Kasumi-1 (cell line): ENCODE measurements at places on chromosomes 3 and 15.

- DNase-seq: no peak
Observed at GRCh38 chr15:35393398-35393797, 152.6 kb downstream of the DPH6 start.

- peak; percentile 74 for DNase-seq
Observed at GRCh38 chr15:55250392-55250791, 39.2 kb downstream of the RAB27A start.

- DNase-seq: no peak
Observed at GRCh38 chr15:29382862-29383261, 113.2 kb upstream of the NSMCE3 start.

DNA sequence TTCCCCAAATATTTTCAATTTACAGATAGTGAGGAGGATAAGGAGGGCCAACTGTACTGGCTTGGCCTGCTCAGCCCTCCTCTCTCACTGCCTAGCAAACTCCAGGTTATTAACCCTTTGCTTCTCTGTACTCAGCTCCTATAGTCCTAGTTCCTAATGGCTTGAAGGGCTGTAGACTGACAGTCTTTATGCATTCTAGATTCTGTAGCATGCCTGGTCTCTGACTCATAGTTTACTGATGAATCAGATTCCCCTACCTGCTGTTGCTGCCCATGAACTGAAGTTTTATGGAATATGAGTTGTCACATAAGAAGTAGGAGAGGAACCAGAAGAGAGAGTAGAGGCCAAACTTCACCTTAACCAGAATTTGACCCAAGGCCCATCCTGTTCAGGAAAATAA lies 27.1 kb upstream of the MAP3K13 start:
- no peak for DNase-seq

- no peak for DNase-seq
Observed at GRCh38 chr3:33659856-33660434, 58.1 kb downstream of the CLASP2 start.

DNA sequence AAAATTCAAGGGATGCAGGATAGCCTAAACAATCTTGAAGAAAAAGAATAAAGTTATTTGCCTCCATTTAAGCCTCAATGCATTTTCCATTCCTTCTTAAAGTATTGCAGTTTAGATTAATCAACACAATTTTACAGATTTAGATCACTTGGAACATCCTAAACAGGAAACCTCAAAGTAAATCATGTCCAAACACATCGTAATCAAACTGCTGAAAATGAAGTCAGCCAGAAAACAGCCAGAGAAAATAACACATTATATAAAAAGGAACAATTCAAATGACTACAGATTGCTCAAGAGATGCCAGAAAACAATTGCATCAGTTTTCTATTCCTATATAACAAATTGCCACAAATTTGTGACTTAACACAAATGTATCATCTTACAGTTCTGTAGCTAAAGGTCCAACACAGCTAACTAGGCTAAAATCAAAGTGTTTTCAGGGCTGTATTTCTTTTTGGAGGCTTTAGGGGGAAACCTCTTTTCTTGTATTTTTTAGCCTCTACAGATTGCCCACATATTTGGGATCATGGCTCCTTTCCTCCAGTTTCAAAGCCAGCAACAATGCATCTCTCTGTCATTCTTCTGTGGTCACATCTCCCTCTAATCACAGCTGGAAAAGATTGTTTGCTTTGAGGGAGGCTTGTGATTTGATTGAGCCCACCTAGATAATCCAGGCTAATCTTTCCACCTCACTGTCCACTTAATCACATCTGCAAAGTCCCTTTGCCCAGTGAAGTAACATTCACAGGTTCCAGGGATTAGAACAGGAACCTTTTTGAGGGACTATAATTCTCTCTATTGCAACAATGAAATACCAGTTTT lies 543.3 kb upstream of the UBE2E2 start:
- no peak for DNase-seq

GRCh38 chr3:194470615-194471014 lies 16.2 kb downstream of the ATP13A3 start:
- DNase-seq: no peak

DNA sequence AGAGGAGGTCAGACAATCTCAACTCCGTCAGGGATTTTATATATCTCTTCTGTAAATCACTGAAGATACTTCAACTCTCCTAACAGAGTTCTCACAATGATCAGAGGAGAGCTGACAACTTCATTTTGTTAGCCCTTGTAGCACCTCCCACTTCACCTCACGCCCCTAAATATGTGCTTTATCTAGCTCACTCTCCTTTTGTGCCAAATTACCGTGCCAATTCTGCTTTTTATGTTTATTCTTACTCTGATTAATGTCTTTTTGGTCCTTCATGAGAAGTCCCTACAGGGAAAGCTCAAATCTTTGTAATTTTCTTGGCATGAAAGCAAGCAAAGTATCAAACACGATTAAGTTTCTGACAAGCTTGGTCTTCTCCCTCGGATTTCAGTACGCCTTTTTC lies 636.1 kb upstream of the NAALADL2 start:
- no peak for DNase-seq

DNA sequence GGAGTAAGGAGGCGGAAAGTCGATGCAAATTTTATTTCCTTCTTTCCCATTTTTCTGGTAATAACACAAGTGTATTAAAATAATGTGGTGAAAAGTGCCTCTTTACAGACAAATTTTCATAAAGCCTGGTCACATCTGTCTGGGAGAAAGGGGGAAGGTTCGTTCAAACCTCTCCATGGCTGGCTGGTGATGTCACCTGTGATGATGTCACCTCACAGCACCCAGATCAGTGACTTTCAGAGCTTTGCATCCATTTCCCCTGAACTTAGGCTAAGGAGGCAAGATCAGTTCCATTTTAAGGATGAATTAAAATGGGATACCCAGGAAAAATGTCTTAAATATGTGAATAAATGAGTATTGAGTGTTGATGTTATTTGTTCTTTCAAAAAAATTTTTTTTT lies 34.1 kb downstream of the ATP10A start:
- no peak for DNase-seq

DNA sequence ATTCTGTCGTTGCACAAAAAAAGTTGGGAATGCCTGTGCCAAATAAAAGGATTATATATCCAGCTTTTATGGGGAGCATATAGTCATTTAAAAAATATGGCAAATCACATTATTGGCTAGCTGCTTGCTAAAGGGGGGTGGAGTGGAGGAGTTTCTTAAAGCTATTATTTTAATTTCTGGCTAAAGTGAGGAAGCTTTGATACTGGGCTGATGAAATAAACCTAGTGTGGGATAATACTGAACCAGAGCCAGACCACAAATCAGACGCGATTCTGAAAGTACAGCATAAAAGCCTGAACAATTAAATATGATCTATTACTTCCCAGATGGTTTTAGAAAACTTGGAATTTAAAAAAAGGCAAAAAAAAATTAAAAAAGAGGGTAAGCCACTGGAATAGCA lies 14.4 kb downstream of the POLR2M start:
- DNase-seq: no peak

DNA sequence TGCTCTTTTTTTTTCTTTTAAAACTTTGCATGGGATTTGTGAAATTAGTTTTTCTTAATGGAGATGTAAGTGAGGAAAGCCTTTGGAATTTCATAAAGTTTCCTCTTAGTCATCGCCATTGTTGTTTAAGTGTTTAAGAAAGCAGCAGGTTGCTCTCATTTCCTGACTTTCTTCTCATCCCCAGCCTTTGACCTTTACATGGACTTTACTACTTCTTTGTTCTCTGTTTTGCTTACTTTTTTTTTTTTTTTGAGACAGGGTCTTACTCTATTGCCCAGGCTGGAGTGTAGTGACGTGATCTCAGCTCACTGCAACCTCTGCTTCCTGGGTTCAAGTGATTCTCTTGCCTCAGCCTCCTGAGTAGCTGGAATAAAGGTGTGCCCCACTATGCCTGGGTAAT lies 38.6 kb downstream of the FBXL2 start:
- no peak for DNase-seq
